Fibroblast of lung (primary cell): ENCODE measurements at places on chromosomes 5 and 9. TPM values are rescaled to one million over a fixed set of nuclear protein-coding genes. Genes with fewer than 3 reads are reported as not detected.

Gene ARPC5L
- total RNA-seq = 11.0 and 13.2 TPM in 2 replicates

Gene GABBR2
- total RNA-seq = under 0.01 and 0.33 TPM in 2 replicates

Gene NRG2
- 0.51 and 1.3 TPM in 2 replicates for total RNA-seq

Gene BTNL8
- not detected in 2 replicates for total RNA-seq

Gene PGM5
- total RNA-seq = 37.5 and 113 TPM in 2 replicates

DNA sequence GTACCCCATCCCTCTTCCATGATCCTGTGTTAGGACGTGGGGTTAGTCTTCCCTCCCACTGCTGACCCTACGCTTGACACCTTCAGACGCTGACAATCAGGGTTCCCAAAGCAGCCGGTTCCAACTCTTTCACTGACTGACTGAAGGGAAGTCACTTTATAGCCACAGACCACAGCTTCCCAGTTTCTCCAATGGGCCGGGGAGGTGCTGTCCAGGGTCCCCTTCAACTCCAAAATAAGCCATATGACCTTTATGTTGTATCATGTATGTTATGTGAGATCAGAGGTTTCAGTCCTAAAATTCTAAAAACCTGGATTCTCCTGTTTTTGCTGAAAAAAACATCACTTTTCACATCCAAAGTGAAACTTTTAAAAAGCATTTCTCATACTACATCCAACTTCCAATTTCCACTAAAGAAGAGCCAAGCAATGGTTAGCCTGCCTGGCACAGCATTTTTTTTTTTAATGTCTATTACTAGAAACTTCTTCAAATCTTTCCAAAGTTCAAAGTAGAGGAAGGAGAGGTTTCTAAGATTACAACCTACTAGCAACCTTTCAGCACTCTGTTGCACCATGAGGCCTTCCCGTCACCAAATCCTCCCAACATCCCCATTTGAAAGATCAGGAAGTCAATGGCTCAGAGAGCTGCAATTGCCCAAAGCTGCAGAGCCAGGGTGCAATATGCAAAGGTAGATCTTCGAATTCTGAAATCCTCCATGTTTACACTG lies 5.2 kb downstream of the EPB41L4B start:
- H3K27me3 ChIP-seq = peaks cover 17% of the 10 kb centered on the region
- H3K36me3 ChIP-seq = no peaks in the 10 kb centered on the region
- no peaks in the 10 kb centered on the region for H3K4me1 ChIP-seq

DNA sequence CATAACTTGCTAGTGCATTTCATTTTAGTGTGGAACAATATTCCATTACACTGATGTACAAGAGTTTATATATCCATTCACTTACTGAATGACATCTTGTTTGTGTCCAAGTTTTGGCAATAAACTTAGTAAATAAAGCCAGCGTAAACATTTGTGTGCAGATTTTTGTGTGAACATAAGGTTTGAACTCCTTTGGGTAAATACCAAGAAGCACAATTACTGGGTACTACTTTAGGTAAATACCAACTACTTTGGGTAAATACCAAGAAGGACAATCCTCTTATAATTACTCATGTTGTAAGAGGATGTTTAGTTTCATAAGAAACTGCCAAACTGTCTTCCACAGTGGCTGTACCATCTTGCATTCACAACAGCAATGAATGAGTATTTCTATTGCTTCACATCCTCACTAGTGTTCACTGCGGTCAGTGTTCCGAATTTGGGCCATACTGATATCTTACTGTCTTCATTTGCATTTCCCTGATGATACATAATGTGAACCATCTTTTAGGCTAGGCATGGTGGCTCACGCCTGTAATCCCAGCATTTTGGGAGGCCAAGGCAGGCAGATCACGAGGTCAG lies 2.3 kb upstream of the SYK start:
- peaks cover 14% of the 10 kb centered on the region for H3K27me3 ChIP-seq
- no peak for DNase-seq
- H3K36me3 ChIP-seq = no peaks in the 10 kb centered on the region
- no peaks in the 10 kb centered on the region for H3K4me1 ChIP-seq
- no peak overlapping the region for H3K27ac ChIP-seq
- no peak overlapping the region for H3K4me3 ChIP-seq

GRCh38 chr5:164181604-164182003 lies 676.2 kb downstream of the MAT2B start:
- H3K27ac ChIP-seq = no peak overlapping the region
- H3K36me3 ChIP-seq = no peaks in the 10 kb centered on the region
- H3K4me1 ChIP-seq = no peaks in the 10 kb centered on the region
- H3K27me3 ChIP-seq = no peaks in the 10 kb centered on the region
- no peak overlapping the region for H3K4me3 ChIP-seq

GRCh38 chr9:77028478-77028877 lies 9.0 kb downstream of the FOXB2 start:
- peaks cover 5% of the 10 kb centered on the region for H3K27me3 ChIP-seq
- DNase-seq = no peak
- H3K4me3 ChIP-seq = no peak overlapping the region

DNA sequence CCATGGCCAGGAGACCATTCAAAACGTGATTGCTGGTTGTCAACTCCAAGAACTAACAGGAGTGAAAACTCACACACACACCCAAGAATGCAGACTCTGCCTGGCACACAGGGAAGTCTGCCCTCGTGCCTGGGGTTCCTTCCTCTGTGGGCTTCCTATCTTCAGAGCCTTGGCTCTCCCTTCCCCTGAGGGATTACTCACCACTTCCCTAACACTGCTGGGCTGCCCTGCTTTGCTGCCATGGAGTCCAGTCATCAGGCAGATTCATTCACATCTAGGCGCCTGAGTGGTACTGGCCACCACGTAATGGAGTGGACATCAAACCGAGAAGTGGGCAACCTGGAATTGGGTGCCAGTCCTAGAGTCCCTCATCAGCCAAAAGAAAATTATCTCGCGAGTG lies 76.4 kb upstream of the PRSS3 start:
- peak; percentile 7 for DNase-seq
- no peak overlapping the region for H3K27ac ChIP-seq
- peaks cover 17% of the 10 kb centered on the region for H3K27me3 ChIP-seq
